ENCODE measurements at places on chromosomes 4 and X.

DNA sequence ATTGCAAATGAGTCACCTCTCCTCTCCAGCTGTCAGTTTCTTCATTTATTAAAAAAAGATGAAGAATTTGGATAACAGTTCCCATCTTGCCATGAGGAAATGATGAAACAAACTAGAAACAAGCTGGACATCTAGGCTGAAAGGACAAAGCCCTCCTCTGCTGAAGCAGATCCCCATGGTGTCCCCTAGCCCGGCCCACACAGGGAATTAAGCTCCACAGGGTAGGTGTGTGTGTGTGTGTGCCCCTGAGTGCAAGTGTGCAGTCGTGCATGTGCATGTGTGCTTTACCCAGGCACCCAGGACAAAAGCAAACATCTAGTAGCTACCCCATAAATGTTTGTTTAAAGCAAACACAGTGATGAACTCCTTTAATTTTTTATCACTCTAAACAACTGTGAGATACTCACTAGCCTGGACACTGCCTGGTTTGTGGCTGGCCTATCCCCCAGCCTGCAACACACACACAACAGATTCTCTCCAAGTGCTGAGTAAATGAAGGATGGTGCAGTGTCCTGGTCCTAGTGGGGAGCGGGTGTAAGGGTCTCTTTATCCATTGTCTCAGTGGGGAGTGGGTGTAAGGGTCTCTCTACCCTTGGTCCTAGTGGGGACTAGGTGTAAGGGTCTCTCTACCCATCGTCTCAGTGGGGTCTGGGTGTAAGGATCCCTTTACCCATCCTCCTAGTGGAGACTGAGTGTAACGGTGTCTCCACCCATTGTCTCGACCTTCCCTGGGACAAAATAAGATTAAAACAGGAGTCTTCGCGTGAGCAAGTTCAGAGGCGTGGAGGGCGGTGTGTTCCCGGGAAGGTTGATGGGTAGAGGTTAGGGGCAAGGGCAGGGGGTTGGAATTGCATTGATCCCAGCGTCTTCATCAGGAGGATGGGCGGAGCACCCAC is 688 bp upstream of the EVC start:
- H3K4me1 ChIP-seq = peaks cover 68% of the 10 kb centered on the region
- H3K27me3 ChIP-seq = no peaks in the 10 kb centered on the region
- peak overlapping the region; percentile 39 for H3K4me3 ChIP-seq
- H3K27ac ChIP-seq = peak overlapping the region; percentile 88
- no peaks in the 10 kb centered on the region for H3K36me3 ChIP-seq

DNA sequence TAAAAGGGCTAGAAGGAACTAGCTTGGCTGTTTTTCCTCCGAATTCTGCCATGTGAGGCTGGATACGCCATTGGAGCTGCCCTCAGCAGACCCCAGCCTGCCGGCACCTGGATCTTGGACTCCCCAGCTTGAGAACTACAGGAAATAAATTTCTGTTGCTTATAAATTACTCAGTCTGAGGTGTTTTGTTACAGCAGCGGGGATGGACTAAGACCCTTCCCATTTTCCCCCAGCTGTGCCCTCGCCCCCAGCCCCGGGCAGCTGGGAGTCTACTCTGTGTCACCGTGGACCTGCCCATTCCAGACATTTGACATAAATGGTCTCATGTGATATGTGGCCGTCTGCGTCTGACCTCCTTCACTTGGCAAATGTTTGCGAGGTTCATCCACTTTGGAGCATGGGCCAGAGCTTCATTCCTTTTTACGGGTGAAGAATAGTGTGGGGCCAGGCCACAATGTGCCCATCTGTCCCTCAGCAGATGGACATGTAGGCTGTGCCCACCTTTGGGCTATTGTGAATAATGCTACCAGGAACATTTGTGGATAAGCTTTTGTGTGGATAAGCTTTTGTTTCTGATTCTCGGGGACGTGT is 30.7 kb upstream of the SPON2 start:
- ATAC-seq = no peak
- no peaks in the 10 kb centered on the region for H3K36me3 ChIP-seq
- H3K27me3 ChIP-seq = no peaks in the 10 kb centered on the region
- no peak overlapping the region for H3K27ac ChIP-seq

DNA sequence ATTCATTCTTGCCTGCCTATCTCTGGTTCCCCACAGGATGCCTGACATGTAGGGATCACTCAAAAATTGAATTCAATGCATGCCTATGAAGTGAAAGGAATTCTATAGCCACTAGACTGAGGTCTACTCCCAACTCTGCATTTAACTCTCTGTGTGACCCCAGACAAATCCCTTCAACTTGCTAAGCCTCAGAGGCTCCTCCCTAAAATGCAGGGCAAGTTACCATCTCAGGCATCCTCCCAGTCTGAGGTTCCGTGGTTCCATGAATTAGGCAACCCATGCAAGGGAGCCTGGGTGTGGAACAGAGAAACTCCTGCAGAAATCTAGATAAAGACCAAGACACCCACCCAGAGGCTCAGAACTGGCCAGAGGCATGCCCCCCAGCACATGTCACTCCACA is 6.6 kb downstream of the SRPX start:
- ATAC-seq = no peak
- no peak overlapping the region for H3K4me3 ChIP-seq
- H3K36me3 ChIP-seq = no peaks in the 10 kb centered on the region
- no peak overlapping the region for H3K27ac ChIP-seq

DNA sequence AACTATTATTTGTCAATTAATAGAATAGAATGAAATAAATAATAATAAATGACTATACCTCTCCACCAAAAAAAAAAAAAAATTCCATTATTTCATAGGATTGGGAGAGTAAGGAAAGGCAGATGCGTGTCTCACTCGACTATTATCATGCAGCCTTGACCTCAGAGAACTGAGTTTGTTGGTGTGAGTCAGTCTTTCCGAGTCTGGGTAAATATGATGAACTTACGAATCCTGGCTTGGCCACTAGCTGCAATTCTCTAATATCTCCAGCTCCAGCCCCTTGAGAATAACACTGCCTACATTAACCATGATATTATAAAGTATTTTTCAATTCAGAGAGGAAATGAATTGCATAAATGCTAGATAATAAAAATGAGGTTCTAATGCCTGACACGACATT is 46.6 kb upstream of the DHX15 start:
- no peak overlapping the region for H3K27ac ChIP-seq
- H3K27me3 ChIP-seq = no peaks in the 10 kb centered on the region
- no peaks in the 10 kb centered on the region for H3K4me1 ChIP-seq
- no peak overlapping the region for H3K4me3 ChIP-seq
- no peak for ATAC-seq
- H3K36me3 ChIP-seq = no peaks in the 10 kb centered on the region

DNA sequence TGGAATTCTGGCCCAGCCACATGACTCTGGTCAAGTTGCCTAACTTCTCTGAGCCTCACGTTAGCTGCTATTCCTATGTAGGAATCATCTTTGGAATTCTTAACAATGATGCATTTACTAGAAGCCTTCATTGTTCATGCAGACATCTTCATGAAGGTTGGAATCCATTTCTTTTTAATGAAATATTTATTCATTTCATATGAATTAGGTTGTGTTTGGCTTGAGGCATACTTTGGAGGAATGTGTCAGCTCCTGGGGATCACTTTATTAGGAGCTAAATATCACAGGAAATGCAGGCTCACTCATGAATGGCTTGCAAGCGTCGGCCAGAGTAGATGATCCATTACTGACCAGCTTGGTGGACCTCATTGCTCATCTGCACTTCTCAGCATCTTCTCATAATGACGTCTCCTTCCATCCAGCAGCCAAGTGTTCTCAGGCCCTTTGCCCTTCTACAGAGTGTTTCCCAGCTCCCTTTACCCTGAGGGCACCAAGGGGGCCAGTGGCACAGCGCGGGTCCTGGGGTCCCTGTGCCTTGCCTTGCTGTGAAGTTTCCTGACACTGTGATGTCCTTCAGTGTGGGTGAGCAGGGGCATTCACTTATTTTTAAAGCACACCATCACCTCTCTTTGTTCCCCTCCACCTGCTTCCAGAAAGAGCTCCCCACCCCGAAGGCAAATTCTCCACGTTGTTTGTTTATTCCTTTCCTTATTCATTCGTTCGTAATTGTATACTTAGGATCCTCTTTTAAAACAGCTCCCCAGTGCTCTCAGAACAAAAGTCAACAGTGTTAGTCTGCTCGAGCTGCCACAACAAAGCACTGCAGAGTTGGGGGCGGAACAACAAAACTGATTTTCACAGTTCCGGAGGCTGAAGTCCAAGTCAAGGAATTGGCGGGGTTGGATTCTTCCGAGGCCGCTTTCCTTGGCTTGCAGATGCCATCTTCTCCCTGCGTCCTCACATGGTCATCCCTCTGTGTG is 106.8 kb downstream of the STK32B start:
- no peaks in the 10 kb centered on the region for H3K27me3 ChIP-seq
- no peak overlapping the region for H3K4me3 ChIP-seq
- H3K36me3 ChIP-seq = no peaks in the 10 kb centered on the region

DNA sequence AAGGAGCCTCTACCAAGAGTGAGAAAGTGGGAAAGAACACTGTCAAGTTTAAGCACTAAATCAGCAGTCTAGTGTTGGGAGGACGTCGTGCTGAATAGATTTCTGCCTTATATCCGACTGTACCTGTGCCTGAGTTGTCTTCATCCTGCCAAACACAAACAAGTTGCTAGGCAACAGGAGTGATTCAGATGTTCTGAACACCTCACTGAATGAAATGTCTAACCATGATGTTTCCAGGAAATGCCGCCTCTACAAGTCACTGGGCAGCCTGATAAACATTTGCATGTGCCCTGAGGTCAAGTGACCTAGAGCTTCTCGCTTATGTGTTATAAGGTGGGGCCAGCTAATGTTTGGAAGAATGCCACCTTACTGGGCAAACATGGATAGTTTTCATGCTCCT is 37.9 kb downstream of the SGMS2 start:
- H3K4me3 ChIP-seq = no peak overlapping the region
- H3K27me3 ChIP-seq = no peaks in the 10 kb centered on the region
- H3K27ac ChIP-seq = peak overlapping the region; percentile 13
- H3K4me1 ChIP-seq = peaks cover 13% of the 10 kb centered on the region

GRCh38 chr4:182486881-182487280 is 243.7 kb downstream of the TENM3 start:
- no peak overlapping the region for H3K27ac ChIP-seq
- no peak overlapping the region for H3K4me3 ChIP-seq
- H3K36me3 ChIP-seq = no peaks in the 10 kb centered on the region

DNA sequence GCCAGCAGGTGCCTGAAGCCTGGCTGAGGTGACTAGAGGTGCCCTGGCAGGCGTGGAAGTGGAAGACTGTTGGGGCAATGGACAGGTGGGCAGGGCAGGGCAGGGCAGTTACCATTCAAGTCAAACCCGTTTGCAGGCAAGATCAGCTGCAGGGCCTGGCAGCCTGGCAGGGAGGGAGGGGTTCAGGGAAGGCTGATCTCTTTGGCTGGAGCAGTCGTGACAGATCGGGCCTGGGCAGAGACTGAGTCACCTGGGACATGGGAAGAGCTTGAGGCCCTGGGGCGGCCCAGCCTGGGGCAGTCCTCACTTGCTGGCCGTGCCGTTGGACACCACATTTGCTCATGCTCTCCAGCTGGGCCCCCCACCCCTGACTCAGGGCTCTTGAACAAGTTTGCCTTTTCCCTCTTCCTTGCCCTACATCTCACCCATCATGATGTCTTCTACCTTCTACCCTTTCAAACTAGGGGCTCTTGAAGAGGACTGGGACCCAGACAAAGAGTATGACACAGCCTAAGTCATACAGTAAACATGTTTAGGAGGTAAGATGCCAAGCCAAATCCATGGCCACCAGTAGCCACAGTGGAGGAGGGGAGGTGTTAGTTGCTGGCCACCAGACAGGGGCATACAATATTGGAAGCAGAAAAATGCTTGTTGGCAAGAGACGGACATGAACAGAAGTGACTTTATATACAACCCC is 2.0 kb upstream of the ZNF185 start:
- peaks cover 18% of the 10 kb centered on the region for H3K27me3 ChIP-seq
- no peak for ATAC-seq
- H3K27ac ChIP-seq = no peak overlapping the region
- no peak overlapping the region for H3K4me3 ChIP-seq

- no peaks in the 10 kb centered on the region for H3K36me3 ChIP-seq
- H3K27ac ChIP-seq = no peak overlapping the region
- ATAC-seq = peak; percentile 35
- no peaks in the 10 kb centered on the region for H3K27me3 ChIP-seq
- H3K4me3 ChIP-seq = no peak overlapping the region
- H3K4me1 ChIP-seq = no peaks in the 10 kb centered on the region
Observed at GRCh38 chrX:149074398-149074797, 430.7 kb downstream of the IDS start.

- H3K27me3 ChIP-seq = no peaks in the 10 kb centered on the region
- peaks cover 14% of the 10 kb centered on the region for H3K4me1 ChIP-seq
- ATAC-seq = peak; percentile 47
- no peaks in the 10 kb centered on the region for H3K36me3 ChIP-seq
- no peak overlapping the region for H3K27ac ChIP-seq
Observed at GRCh38 chrX:120790118-120790517, 85.5 kb downstream of the CT47B1 start.

DNA sequence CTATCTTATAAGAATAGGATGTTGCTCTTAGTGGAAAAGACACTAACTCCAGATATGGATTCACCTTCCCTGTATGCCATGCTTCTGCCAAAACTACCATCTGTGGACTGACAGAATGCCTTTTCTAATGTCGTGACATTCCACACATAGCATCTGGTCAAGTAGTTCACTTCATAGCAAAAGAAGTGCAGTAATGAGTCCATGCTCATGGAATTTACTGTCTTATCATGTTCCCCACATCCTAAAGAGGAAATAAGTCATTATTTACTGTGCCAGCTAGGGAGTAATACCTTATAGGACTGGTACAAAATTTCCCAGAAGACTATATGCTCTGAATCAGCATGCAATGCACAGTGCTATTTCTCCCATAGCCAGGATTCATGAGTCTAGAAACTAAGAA is 562.4 kb downstream of the TLL1 start:
- no peaks in the 10 kb centered on the region for H3K36me3 ChIP-seq
- ATAC-seq = no peak
- no peaks in the 10 kb centered on the region for H3K4me1 ChIP-seq
- no peak overlapping the region for H3K4me3 ChIP-seq
- H3K27ac ChIP-seq = no peak overlapping the region

Measured in gastroesophageal sphincter (tissue), 4 donors.